ENCODE measurements at places on chromosomes 5 and 9.

DNA sequence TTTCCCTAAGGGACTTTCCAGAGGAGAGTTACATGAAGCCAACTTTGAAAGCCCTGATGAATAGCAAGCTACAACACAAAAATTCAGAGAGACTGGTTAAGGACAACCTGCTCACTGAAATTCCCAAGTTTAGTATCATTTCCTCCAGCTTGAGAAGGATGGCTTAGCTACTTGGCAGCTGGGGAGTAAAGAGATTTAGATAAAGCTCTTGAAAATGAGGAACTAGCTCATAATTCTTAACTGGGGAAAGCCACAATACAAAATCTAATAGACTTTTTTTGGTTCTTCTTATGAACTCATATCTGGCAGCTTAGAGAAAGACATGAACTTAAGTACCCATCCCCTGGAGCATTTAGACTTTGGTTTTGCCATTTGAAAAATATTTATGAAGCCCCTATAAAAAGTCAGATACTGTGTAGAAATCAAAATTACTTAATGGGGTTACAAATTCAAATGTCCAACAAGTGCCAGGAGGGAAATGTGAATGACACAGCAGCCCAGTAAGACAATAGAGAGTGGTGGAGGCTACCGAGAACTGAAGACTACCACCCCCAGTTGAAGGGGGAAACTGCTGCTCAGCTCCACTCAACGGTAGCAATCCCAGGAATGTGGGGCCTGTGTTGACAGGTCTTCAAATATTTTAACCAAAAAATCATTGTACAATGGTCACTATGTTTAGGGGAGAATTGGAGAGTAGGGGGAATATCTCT is 79.4 kb upstream of the ADRB2 start:
- no peak for DNase-seq

DNA sequence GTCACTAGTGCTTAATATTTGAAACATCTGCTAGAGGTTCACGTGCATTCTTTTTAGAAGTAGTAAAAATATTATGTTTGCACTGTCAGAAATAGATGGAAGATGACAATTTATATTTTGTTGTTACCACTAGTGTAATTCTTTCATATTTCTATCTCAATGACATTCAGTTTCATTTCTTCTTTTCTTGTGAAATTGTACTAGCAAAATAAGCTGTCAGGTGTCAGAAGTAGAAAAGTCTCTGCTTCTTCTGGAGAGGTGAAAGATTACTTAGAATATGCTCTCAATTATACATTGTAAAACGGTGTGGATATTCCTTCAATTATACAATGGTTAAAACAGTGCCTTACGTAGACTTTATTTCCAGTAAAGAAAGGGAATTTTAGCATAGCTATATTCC is 395.4 kb downstream of the CSNK1G3 start:
- no peak for DNase-seq

GRCh38 chr9:25816439-25816838 is 138.2 kb upstream of the TUSC1 start:
- DNase-seq: no peak

- DNase-seq: peak; percentile 27
Observed at GRCh38 chr5:81428861-81429260, 34.9 kb upstream of the ACOT12 start.
